ENCODE measurements at places on chromosomes 3 and 15.
A peak's percentile ranks its signal among the peaks of the same experiment; 100 is the strongest.

DNA sequence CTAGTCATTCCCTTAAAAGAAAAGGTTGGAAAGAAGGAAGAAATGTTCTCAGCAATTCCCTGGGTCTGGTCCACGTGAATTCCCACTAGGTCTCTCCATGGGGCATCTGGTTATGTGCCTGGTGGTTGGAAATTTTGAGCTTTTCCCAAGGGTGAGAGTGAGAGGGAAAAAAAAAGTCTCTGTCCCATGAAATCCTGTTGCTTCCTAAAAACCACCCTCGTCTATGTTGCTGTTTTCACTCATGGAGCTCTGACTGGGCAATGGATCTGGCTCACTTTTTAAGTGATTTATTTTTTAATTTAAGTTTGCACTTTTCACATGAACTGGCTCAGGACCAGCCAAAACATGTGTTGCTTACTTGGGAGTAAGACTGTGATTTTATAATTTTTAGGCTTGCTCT is 190.1 kb downstream of the CHST2 start:
- DNase-seq: no peak

GRCh38 chr3:146454796-146455195 is 14.6 kb downstream of the PLSCR2 start:
- no peak for DNase-seq

DNA sequence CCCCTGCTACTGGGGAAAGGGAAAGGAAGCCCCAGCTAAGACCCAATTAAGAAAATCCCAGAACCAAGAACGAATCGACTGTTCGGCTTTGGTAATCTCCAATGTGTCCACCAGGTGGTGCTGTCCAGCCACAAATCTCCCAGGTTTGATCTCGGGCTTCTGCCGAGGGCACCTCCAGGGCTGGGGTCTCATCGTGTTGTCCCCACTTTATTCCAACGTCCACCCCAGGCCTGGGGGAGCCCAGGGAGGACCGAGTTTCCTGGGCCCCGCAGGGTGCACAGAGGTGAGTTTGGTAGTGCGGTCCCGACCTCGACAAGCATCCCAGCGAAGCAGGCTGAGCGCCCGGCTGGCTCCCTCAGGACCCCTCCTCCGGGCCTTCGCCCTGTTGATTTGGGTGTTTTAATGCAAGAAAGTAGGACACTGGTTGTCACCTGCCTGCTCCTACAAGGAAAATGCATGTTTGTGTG is 185.1 kb downstream of the GOLGA6L6 start:
- peak; percentile 57 for DNase-seq

DNA sequence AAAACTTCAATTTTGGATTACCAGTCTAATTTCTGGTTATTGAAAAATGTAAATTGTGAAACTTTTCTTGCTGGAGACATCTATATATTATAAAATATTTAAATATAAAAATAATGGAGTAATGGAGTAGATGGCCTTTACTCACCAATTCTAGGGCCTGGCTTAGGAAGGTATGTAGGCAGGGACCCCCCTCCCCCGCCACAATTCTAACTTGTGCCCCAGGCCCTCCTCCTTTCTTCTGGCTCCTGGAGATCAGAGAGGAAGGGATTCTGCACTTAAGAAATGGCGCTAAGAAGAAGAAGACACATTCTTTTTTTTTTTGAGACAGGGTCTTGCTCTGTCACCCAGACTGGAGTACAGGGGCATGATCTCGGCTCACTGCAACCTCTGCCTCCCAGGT is 49.5 kb downstream of the CGNL1 start:
- no peak for DNase-seq

- peak; percentile 55 for DNase-seq
Observed at GRCh38 chr3:4350789-4351163, 47.6 kb downstream of the SETMAR start.

- no peak for DNase-seq
Observed at GRCh38 chr15:42984493-42985034, 64.0 kb upstream of the TTBK2 start.

GRCh38 chr3:154536751-154537150 is 106.8 kb upstream of the GPR149 start:
- DNase-seq: no peak

DNA sequence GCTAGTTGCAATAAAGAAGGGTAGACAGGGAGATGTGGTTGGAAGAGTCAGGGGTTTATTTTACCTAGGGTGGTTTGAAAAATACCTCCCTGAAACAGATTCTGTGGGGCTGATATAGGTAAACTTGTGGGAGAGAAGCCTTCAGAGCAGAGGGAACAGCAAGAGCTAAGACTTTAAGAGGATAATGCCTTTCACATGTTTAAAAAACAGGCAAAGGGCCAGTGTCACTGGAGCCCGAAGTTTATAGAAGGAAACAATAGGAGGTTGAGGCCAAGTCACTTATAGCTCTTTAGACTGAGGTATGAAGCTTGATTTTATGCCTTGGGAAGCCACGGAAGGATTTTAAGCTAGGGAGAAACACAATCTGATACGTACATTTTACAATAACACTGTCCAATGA is 448.7 kb downstream of the TAFA4 start:
- no peak for DNase-seq

- DNase-seq: no peak
Observed at GRCh38 chr3:141250342-141250741, 18.7 kb downstream of the PXYLP1 start.

GRCh38 chr3:72549761-72550581 is 298.3 kb downstream of the SHQ1 start:
- no peak for DNase-seq

- DNase-seq: peak; percentile 84
Observed at GRCh38 chr3:42502429-42503250, at the start of gene VIPR1. VIPR1 (plus strand) TSS chr3:42502643; CDS start chr3:42502736, 93 bp downstream.

GRCh38 chr3:37816271-37816670 is 45.4 kb upstream of the CTDSPL start:
- no peak for DNase-seq

GRCh38 chr3:172280406-172281051 is 167.7 kb downstream of the GHSR start:
- DNase-seq: no peak

DNA sequence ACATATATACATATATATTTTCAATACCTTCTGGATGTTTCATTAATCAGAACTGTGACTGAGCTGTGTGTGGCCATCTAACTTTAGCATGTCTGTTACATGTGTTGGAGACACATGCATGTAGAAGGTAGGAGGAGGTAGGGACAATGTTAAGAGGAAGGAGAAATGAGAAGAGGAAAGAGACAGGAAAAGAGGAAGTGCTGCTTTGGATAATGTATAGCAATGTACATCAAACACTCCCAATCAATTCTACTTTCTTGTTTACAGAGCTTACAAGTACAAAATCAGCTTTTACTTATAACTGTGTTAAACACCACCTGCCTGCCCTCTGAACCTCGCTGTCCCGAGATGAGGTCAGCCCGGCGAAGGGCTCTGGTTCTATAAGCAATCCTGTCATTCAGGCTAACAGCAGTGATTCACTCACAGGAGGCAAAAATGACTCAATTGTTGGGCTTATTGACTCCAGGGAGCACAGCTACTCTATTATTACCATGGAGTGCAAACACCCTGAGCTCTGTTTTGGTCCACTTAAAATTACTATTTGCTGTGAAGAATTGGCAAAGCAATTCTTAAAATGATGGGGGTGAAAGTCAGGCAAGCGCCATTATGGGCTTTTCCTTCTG is 188.9 kb downstream of the MEIS2 start:
- no peak for DNase-seq

DNA sequence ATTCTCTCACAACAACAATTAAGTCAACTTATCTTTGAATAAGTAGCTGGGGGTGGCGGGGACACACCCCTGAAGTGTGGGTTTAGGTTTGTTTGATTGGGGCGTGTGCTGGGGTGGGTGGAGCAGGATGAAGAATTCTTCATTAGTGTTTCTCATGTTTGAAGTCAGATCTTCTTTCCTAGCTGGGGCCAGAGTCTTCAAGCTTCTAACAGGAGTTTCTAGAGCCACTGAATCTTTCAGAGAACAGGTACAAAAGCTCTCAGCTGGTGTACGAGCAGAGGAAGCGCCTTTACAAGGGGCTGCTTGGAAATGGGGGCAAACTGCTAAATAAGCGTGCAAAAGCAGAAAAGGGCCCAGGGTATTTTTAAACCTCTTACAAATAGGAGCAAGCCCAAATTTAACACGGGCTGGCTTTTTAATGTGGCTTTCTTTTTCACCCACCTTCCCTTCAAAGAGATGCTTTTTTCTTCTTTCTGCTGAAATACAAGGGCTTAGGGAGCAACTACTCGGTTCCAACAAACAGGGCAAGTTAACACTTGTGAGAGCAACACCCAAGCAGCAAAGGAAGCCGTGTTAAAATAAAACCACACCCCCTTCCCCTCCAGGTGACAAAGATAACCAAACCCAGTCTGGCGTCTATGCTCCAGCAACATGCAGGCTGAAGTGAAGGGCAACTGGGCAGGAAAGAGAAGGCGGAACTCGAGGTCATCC is 86.9 kb upstream of the RASGRP1 start:
- no peak for DNase-seq

GRCh38 chr15:74793135-74794028 is 11.5 kb downstream of the CSK start:
- no peak for DNase-seq

GRCh38 chr3:127406309-127407025 is 118.6 kb upstream of the PRR20G start:
- peak; percentile 14 for DNase-seq

GRCh38 chr15:34147371-34148140 is 45.7 kb downstream of the PGBD4 start:
- DNase-seq: no peak

GRCh38 chr15:55334371-55334770 is 15.3 kb downstream of the PIGB start:
- DNase-seq: no peak

DNA sequence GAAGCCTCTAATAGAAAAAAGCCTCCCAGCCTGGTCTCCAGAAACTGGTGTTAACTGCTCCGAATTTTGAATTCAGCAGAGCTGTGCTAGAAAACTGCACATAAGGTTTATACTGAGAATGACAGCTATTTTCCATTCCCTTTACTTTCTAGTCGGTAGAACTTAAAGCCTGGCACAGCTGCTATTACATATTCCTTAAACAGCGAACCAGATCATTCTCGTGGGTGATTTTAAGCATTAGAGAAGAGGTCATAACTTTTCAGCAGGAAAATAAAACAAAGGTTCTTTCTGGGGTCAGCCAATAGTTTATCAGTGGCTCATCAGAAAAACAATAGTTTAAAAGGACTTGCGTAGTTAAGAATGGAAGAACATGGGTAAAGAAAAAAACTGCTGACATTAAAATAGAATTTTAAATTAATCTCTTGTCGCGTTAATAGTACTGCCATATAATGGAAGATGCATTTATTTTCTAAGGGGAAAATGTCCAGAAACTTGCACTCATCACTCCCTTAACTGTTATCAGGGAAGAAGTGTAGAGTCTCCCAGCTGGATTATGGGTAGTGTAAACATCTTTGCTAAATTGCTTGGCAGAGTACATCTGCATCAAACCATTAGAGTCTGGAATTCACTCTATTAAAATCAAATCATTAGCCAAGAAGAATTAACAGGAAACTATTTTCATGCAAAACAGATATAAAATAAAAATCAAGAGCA is 7.9 kb downstream of the VGLL4 start:
- no peak for DNase-seq

DNA sequence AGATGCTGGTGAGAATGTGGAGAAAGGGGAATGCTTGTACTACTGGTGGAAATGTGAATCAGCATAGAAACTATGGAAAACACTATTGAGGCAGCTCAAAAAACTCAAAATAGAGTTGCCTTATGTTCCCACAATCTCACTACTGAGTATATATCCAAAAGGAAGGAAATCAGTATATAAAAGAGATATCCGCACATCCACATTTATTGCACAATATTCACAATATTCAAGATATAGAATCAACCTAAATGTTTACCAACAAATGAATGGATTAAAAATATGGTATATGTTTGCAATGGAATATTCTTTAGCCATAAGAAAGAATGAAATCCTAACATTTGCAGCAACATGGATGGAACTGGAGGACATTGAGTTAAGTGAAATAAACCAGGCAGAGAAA is 686.8 kb downstream of the OTOL1 start:
- no peak for DNase-seq

DNA sequence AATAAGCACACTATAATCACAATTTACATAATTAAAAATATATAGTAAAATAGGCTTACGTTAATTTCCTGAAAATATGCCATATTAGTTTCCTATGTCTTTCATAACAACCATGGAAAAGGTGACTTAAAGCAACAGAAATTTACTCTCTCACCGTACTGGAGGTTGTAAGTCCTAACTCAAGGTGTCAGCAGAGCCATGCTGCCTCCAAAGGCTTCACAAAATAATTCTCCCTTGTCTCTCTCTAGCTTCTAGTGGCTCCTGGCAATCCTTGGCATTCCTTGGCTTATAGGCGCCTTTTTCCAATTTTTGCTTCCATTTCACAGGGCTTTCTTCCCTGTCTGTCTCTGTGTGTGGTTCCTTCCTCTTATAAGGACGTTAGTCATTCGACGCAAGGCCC is 7.6 kb downstream of the SI start:
- no peak for DNase-seq

GRCh38 chr15:68676926-68677325 is 98.1 kb downstream of the CORO2B start:
- no peak for DNase-seq

All from GM18507 (cell line).